ENCODE measurements at places on chromosomes 7 and 10.

DNA sequence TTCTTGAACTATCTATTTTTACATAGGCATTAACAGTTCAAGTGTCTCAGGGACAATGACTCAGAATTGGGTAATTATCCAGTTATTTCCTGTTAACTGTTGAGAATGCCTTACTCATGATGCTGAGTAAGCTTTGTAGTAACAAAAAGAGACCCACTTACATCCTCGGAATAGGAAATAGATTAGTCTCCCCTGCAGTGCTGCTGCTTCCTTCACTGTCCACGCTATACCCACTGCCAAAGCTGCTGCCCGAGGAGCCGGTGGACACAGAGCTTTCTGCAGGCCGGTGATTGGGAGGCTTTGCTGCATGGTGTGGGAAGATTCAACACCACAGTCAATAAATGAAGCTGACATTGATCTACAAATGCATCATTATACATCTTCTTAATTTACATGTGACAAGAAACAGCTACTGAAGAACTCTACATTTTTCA lies 357.1 kb downstream of the PCLO start:
- no peak for DNase-seq

DNA sequence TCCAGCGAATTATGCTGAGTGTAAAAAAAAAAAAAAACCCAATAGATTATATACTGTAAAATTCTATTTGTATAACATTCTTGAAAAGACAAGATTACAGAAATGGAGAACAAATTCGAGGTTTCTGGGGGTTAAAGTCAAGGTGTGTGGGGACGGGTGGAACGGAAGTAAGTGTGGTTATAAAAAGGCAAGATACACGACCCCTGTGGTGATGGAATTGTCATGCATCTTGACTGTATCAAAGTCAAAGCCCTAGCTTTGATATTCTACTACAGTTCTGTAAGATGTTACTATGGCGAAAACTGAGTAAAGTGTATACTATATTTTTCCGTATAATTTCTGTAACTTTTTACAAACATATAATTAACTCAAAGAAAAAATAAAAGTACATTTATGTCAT lies 718.2 kb upstream of the PCDH15 start:
- no peak for DNase-seq

DNA sequence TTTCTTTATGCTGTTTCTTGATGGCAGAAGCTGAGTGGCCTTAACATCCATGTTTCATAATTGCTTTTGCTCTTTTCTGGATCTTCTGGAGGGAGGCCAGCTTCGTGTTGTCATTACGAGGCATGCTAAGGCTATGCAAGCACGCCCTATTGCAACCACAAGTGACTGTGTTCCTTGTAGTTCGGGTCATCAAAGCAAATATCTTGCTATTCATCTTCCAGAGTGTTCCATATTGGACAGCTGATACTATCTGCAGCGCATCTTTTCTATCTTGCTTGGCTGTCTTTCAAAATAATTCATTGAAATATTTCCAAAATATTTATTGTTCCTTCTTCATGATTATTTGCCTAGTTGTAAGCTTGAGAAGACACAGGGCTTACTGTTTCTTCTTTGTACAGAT lies 5.0 kb downstream of the EPHB6 start:
- DNase-seq = no peak

GRCh38 chr7:120725376-120726039 lies 132.4 kb downstream of the TSPAN12 start:
- no peak for DNase-seq

DNA sequence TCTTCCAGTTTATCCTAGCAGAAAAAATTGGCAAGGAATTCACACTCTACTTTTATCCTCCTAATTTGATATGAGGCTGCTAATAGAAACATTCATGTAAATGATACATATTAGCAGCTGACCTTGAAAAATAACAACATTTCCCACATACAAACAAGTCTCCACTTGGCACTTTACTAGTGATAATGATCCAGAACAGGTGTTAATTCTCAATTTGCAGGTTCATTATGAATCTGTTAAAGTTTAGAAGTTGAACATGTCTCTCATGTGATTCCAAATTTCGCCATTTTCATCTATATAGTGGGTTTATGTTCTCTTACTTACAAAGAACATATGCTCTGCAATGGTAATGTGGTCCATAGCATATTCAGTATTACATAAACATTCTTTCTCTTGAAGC lies 1396.8 kb upstream of the LRRTM3 start:
- DNase-seq = no peak

DNA sequence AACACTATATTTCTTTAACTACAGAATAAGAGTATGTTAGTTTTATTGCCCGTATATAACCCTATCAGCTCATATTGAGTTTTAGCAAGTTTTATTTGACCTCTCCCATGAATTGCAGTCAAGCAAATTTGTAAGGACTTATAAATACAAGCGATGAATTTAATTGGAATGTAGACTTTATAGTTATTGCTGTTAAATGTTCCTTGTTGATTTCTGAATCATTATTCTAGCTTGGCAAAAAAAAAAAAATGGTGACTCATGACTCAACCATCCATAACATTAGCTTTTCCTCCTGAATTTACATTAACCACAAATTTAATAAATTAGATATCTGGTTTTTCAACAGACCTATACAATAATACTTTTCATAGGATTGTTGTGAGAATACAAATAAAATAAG lies 334.0 kb upstream of the LRRTM3 start:
- DNase-seq = no peak

DNA sequence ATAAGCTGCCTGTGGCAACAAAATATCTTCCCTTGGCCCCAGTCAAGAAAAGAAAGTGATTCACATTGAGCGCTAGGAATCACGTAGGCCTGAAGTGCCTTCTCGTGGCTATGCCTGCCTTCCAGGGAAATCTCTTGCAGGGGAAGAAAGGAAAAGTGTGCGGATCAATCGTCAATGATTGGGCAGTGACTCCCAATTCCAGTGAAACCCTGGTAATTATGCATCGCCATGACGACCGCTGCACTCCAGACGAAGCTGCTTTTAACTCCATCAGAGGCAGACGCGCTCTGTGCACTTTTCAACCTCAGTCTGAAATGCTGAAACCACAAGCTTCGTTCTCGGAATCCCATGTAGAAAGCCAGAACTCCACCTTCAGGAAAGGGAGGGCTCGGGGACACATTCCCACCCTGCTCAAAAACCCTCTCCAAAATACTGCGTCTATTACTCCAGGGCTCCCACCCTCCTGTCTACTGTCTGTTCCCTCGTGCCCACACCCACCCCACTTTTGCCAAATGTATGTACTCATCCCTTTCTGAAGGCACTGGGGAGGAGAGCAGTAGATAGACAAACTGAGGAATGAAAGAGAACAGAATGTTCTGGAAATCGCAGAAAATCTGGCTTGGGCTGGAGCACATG lies 24.2 kb upstream of the PRKAG2 start:
- DNase-seq = no peak

- DNase-seq = no peak
Measured at GRCh38 chr10:52146766-52147165, 167.3 kb upstream of the DKK1 start.

- DNase-seq = no peak
Measured at GRCh38 chr7:44333911-44334733, 8.7 kb upstream of the CAMK2B start.

DNA sequence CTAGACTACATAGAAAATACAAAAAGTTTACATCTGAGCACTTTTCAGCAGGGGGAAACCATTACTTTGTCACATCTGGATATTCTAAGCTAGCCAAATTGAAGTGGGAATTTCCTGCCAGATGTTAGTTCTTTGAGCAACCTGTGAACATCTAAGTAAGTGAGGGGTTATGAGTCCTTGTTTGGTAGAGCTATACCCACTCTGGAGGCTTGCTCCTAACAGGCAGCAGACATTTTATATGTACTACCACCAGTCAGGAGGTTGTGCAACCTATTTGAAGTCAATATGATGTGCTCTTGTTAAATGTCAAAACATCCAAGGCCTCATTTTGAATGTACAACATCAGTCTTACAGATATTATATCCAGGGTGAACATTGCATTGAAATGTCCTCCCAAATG lies 143.3 kb upstream of the KAT6B start:
- no peak for DNase-seq

DNA sequence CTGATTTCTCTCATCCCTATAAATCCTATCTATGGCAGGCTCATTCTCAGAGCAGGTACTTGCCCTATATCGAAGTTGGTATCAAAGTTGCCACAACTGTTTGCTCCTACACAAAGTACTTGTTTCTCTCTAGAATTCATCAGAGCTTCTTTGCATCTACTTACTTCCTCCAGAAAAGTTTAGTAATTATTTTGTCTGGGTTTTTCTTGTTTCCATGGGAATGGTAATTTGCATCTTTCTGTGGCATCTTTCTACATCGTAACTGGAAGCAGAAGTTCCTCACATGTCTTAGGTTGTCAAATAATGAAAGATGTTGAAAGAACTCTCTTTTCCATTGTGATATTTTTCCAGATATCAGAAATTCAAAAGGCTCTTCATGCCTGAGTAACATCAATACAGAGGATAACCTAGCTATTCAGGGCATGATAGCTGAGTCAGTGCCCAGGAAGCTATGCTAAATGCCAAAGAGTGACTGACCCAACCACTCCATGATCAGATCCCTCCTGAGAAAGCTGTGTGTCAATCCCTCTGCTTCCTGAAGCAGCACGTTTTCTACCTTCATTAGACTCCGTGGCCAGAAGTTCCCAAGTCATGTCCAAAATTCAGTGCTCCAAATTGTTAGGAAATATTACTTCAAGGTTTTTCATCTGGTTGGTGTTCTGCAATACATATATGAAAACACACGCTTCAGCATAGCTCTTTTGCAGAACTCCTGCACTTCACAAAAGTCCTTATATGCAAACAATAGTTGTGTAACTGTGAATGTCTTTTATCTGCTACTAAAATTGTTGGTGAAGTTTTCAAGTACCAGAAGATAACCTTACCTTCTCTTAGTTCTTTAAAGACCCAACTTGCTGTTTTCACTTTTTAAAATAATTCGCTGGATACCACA lies 216.5 kb downstream of the VTI1A start:
- DNase-seq = no peak

DNA sequence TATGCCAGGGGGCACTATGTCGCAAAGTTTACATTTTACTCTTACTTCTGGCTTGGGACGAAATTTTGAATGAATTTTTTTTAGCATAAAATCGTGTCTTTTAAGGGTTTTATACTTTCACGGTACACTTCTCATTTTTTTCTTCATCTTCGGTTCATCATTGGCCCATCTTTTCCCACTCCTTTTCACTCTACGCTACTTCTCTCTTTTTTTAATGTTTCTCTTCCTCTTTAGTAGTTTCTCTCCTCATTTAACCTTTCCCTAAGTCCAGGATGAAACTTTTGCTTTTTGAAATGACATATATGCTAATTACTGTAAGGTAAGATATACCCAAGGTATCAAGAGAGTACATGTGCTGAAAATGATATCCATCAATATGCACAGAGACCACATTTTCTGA lies 39.5 kb downstream of the C7orf33 start:
- no peak for DNase-seq

- DNase-seq = no peak
Measured at GRCh38 chr10:210297-210696, 75.0 kb downstream of the ZMYND11 start.

GRCh38 chr10:102763037-102763607 lies 19.4 kb downstream of the WBP1L start:
- DNase-seq = no peak

- DNase-seq = no peak
Measured at GRCh38 chr7:97007583-97007861, 2.2 kb downstream of the DLX6 start.

GRCh38 chr10:43365001-43365400 lies 6.4 kb upstream of the FXYD4 start:
- DNase-seq = no peak

- DNase-seq = no peak
Measured at GRCh38 chr10:17905491-17905890, 46.2 kb upstream of the SLC39A12 start.

DNA sequence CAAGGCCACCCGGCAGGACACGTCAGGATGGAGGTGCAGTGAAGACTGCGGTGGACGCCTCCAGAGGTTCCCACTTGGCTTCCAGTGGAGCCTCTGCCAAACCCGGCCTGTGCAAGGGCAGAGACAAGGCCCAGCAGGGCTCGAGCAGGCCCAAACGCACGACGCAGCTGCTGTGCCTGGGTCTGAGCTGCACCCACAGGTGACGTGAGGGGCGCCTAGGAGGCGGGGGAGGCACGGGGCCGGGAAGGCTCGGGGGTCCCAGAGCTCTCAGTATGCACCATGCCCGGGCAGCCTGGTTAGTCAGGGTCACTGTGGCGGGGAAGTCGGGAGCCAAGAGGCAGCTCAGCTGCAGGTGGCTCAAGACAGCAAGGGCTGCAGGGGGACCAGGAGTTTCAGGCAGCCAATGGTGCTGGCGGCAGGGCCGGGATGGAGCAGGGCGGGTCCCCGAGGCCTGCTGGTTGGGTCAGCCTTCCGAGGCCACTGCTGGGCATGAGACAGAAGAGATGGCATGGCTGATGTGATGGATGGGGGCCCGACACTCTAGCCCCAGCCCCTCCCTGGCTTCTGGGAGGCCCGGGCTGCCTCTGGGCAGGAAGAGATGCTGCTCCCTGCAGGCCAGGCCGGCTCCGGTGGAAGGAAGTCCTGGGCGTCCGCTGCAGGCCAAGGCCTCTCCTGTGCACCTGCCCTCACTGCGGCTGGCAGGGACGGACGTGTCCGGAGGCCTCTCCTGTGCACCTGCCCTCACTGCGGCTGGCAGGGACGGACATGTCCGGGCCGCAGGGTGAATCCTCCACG lies 72.2 kb upstream of the CFAP46 start:
- no peak for DNase-seq

DNA sequence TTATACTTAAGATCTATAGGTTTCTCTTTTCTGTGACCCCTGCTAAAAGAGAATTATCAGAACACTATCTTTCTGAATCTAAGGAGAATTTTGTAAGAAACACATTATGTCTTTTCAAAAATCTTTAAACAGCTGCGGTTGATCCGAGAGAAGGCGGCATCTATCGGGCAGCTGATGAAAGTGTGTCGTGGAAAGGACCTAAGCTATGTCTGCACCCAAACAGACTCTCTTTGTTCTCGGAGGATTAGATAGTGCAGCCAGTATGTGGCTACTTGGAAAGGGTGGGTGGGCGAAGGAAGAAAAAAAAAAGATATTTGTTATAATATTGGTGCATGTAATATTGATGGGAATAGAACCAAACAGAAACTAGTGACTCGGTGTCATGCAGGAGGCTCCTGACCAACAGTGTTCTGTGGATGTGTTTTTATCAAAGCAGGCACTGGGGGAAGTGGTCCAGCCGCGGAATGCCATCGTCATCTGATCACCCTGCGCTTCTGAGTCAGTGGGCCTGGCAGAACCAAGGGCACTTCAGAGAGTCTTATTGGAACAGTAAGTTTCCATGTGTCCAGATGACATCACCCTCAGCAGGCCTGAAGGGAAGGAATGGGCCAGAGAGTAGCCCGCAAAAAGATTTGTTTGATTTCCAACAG lies 509.7 kb upstream of the AKR1E2 start:
- no peak for DNase-seq

Measured in activated naive CD8-positive, alpha-beta T cell treated with anti-CD3 and anti-CD28 coated beads, Interleukin-2, amount 50 U/mL, for 24 hours (primary cell).